Activated CD4-positive, alpha-beta T cell treated with anti-CD3 and anti-CD28 coated beads, Interleukin-2, amount 10 ng/mL, durations not matched to agents 7 days and 5 days (primary cell): ENCODE measurements at places on chromosomes 4 and X.

DNA sequence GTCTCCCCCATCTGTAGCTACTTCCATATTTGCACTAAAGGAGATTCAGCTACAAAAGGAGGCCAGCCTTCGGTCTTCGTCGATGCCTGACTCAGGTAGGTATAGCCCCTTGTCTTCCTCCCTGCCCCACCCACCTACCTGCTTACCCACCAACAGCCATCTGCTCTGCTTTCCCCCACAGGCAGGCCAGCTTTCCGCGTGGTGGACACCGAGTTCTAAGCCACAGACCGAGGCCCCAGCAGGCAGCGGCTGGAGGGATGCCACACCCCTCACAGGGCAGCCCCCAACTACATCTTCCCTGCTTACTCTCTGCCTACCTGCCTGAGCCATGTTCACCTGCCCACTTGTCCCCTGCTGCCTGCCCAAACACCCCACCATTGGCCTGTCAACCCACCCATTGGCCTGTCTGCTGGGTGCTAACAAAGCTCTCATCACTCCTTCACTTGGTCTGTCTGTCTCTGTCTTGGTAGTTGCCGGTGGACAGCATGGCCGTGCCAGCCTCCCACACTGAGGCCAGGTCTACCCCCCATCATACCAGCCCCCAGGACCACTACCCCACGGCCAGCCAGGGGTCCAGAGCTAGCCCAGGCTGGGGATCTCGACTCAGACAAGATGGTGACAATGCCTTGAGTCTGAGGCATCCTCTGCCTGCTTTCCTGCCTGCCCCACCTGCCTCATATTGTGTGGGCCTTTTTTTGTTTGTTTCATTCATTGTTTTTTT lies 4.1 kb upstream of the USP11 start:
- DNase-seq, result no peak

GRCh38 chr4:12555011-12555410 lies 929.1 kb downstream of the RAB28 start:
- no peak for DNase-seq

GRCh38 chrX:130413415-130413814 lies 11.6 kb downstream of the RBMX2 start:
- no peak for DNase-seq

GRCh38 chr4:162837679-162838078 lies 329.0 kb downstream of the NAF1 start:
- DNase-seq, result no peak

GRCh38 chr4:139958739-139959098 lies 195.3 kb downstream of the MAML3 start:
- no peak for DNase-seq

- no peak for DNase-seq
Observed at GRCh38 chrX:45011131-45011530, 138.1 kb downstream of the KDM6A start.

GRCh38 chrX:124217304-124218251 lies 114.9 kb upstream of the TEX13D start:
- peak; percentile 78 for DNase-seq

- DNase-seq, result no peak
Observed at GRCh38 chrX:70052895-70053615, 3.3 kb upstream of the AWAT2 start.

- no peak for DNase-seq
Observed at GRCh38 chr4:137156054-137156453, 376.2 kb downstream of the PCDH18 start.

DNA sequence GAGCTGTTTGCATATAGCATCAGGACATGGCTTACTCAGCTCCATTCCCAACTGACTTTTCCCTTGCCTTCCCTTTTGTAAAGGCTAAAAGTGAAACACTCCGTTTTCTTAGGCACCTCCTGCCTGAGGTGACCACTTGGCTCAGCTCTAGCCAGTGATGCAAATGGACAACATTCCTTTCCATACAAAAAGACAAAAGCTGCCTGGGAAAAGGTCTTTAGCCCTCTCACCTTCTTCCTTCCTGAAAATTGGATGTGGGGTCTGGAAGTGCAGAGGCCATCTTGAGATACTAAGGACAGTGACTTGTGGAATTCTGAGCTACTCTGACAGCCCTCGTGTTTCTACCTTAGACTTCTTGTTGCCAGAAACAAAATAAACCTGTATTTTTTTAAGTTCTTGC lies 27.7 kb upstream of the SFRP2 start:
- DNase-seq, result no peak

- DNase-seq, result peak; percentile 46
Observed at GRCh38 chr4:119627267-119628255, 1.0 kb downstream of the PDE5A start.

GRCh38 chrX:3548765-3549391 lies 164.6 kb downstream of the PRKX start:
- no peak for DNase-seq

DNA sequence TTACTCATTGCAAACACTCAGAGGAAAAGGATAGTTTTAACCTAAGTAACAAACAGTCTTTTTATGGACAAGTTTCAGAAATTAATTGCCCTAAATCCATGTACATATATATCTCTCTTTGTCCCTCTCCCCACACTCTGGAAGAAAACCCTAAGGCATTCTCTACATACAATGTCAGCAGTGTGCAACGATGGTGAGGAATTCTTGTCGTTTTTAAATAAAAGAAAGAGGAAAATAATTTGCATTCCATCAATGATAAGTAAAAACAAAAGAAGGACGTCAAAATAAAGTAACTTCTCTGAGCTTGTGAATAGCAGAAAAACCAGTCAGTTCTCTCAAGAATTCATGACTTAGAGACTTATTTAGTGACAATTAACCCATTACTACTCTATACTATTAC lies 550.5 kb upstream of the DIPK2B start:
- no peak for DNase-seq
